ENCODE measurements at places on chromosomes 1 and 21.

DNA sequence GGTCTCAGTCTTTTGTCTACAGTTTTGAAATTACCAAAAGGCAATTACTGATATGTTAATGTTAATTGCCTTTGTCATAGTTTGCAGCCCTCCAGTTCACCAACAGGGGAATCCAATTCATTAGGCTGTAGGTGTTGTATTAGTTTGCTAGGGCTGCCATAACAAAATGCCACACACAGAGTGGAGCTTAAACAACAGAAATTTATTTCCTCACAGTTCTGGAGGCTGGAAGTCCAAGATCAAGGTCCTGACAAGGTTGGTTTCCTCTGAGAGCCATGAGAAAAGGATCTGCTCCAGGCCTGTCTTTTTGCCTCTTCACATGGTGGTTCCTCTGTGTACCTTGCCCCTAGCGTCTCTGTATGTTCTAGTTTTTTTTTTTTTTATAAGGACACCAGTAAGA is 1.3 kb downstream of the RTCA start:
- DNase-seq = no peak

GRCh38 chr21:32096411-32096810 is 182.4 kb downstream of the MIS18A start:
- no peak for DNase-seq

- no peak for DNase-seq
Observed at GRCh38 chr1:93734999-93735398, 53.4 kb upstream of the BCAR3 start.

DNA sequence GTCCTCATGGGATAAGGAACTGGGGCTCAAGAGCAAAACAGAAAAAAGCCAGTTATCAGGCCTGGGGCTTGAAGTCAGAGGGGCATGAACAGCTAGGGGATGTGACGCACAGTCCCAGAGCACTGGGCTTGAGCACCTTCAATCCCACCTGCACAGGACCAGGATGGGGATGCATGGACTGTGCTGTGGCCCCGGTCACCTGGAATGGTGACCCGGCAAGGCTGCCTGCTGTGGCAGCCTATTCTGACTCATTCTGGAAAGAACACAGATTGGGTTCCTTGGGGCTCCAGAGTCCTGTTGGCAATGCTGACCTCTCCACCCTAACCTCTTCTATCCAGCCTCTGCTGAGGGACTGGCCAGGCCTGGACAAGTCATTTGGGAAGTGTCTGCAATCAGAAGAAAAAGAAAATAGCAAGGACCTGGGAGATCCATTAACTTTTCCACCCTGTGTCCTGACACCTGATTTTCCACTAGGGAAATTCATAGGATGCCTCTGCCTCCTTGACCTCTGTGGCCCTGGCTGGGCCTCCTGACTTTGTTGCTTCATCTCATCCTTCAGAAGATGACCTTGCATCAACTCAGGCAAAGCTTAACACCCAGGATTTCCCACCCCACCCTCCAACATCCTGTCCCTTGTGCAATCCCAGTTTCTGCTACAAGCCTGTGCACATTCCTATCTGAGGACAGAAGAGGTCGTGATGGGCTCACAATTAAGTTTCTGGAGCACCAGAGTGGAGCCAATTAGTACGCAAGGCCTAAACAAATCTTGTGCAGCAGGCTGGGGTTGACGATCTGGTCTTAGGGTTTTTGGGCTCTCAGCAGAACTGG is 17.9 kb upstream of the FMOD start:
- no peak for DNase-seq

DNA sequence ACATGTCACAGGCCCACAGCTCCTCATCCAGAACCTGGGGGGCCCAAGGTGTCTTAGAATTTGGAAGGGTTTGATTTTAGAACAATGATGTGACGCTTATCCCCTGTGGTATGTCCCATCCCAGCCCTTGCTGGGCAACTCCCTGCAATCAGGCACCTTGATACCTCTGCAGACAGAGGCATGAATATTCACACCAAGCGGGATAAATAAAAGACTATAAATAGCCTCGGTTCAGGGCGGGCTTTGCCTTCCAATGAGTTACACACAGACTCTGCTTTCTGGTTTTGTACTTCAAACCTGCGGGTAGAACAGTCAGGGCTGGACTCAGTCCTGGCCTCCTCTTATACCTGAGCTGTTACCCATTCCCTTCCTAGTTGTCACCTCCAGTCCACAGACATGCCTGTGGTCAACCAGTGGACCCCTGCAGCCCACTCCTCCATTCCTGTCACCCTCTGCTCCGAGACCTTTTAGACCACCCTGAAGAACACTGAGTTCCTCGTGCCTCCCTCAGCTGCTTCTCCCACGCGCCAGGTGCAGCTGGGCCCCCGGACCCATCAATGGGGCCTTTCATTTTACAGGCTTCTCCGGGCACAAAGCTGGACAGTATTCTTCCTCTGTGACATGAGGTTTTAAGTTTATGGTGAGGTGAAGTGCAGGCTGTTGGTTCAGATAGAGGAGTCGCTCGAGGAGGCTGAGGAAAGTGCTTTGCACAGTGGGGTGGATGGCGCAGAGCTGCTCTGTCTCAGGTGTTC is 120.1 kb upstream of the TNR start:
- no peak for DNase-seq

- DNase-seq = no peak
Observed at GRCh38 chr1:117561551-117561950, 44.3 kb upstream of the TENT5C start.

DNA sequence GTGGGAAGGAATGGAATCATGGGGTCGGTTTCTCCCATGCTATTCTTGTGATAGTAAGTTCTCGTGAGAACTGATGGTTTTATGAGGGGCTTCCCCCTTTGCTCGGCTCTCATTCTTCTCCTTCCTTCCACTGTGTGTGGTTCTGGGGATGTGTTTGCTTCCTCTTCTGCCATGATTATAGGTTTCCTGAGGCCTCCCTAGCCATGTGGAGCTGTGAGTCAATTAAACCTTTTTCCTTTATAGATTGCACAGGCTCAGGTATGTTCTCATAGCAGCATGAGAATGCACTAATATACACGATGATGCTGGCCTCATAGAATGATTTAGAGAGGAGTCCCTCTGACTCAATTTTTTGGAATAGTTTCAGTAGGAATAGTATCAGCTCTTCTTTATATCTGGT is 195.4 kb upstream of the IVNS1ABP start:
- no peak for DNase-seq

DNA sequence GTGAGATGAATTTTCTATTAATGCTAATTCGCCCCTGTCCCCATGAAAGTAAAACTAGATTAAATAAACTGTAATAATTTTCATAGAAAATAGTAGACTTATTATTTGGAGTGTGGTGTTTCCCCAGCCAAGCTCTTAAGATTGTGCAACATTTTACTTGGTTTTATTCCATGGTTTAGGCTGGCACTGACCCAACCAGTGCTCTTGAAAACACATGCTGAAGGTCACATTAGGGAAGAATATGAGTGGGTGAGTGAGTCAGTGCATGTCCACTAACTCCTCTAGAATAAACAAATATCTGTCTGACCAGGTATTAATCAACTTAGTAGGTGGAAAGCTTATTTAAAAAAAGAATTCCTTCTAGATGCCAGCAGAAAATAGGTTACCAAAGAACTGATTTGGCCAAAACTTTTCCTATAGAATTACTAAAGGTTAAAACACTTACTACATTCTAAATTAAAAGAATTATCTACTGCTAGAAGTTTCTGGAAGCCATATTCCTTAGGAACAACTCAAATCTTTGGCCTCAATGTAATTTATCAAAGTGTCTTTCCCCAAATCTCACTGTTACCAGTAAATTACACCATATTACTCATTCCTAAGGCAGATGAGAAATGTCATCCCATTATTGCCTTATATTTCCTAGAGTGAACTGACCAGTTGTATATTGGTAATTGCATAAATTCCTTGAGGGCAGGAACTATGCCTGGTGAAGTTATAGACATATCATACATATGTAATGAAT is 89.7 kb upstream of the RGS1 start:
- peak; percentile 98 for DNase-seq

GRCh38 chr1:102002057-102002456 is 5.3 kb upstream of the OLFM3 start:
- DNase-seq = no peak

GRCh38 chr1:38244218-38244845 is 197.7 kb upstream of the POU3F1 start:
- DNase-seq = no peak

DNA sequence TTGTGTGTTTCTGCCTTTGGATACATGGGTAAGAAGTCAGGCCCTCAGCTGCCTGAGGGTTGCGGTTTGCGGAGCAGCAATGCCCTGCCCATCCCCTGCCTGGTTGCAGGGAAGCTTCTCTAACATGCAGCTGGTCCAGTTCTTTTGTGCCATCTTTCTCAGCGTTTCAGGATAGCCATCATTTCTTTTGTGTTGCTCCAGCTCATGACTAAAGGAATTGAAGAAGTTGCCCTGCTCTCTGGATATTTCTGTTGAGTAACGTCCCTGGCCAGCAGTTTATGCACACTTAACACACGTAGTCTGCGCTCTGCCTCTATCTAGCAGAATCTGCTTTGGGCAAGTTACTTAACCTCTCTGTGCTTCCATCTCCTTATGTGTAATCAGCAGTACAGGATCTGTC is 62.1 kb downstream of the DOP1B start:
- DNase-seq = no peak

DNA sequence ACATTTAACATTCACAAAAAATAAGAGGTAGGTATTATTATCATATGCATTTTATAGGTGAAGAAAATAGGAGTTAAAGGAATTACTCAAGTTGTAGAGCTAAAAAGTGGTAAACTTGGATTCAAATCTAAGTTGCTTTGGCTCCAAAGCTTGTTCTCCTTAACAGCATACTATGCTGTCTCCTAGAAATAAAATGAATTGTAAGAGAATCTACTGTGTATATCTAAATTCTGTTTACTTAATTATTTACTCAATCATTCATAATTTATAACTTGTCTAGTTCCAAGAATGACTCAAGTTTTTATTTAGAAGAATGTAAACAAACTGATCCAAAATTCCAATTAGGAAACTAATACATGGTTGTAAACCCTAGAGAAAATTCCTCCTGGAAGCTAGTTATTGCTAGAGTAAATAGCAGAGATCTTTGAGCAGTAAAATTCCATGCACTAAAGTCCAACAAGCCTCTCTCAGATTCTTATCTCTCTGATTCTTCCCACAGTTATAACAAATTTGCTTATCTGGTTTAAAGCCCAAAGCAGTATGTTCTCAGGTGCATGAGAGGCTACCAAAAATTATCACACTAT is 132.5 kb upstream of the DPT start:
- no peak for DNase-seq

DNA sequence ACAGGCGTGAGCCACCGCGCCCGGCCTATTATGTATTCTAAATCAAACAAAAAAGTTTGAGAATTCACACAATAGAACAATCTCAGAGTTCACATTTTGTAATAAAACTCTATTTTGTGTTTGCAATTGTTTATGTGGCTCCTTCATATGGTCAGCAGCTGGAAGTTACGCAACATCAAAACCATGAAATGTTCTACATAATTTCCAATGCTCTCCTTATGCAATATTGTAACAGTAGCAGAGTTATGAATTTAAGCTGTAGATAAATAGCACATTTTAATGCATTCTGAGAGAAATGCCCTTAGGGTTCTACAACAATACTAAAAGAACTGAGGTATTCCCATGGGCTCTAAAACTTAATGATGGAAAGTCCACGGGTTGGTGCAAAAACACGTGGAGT is 62.3 kb upstream of the COL11A1 start:
- DNase-seq = no peak

GRCh38 chr1:187646536-187647107 is 817.9 kb downstream of the PLA2G4A start:
- no peak for DNase-seq

DNA sequence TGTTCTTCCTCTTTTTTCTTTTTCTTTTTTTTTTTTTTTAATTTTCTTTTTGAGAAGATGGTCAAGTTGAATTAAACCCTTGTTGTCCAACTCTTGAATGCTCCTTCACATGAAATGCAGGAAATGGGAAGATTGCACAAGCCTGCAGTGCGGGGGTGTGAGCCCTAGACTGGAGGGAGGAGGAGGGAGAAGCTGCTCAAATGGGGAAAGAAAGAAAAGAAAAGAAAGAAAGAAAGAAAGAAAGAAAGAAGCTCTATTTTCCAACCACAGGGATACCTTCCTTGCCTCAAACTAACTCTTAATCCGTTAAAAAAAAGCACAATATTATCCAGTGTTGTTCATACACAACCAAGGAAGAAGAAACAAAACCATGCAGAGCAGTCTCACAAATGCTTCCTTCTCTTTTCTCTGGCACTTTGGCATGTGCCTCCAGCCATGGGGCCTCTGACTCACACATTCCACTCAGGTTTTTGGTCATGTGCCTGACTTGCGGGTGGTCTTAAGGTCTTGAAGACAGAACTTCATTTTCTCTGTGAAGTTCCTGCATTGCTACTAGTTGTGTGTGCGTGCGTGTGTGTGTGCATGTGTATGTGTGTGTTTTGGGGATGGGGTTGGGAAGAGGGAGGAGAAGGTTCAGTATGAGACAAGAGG is 276.1 kb downstream of the RPS6KC1 start:
- peak; percentile 74 for DNase-seq

DNA sequence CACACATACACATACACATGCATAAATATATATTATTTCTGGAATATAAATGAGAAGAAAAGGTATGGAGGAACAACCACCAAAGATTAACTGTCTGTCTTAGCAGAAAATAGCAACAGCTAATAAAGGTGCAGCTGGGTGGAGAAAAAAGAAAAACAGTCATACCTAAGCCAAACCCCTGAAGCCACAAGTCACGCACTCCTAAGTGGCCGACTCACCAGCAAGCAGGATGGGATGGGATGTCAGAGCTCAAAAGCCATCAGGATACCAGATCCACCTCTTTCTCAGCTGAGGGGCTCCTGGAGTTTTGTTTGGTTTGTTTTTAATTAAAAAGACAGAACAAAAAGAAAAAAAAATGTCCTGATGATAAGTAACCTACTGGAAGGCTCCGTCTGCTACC is 64.7 kb upstream of the HIVEP3 start:
- no peak for DNase-seq
